NCI-H1436 treated with DMSO at 0.1 percent for 48 hours (cell line): ENCODE measurements at places on chromosomes 7 and 10.

DNA sequence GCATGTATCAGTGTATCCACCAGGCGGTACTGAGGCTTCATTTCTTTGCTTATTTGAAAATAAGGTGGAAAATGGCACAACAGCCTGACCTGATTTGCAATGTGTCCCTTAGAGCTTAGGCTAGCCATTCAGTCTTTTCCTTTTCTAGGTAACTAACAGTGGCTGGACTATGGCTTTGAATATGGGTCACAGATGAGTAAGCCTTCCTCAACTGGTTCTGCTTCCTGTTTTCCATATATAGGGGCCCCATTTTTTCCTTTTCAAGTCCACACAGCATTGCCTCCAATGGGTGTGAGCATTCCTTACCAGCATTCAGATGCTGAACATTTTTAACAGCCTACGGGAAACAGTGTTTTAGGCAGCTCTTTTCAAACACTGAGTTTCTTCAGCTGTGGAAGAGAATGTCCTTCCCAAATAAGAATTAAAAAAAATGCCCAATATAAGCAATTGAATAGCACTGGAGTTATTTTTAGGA, 3.9 kb upstream of the ITGB1 start:
- no peak for DNase-seq

- no peak for DNase-seq
Observed at GRCh38 chr7:48466713-48467112, 295.5 kb downstream of the ABCA13 start.

- DNase-seq, result no peak
Observed at GRCh38 chr10:71774916-71775702, 1.8 kb upstream of the VSIR start.

DNA sequence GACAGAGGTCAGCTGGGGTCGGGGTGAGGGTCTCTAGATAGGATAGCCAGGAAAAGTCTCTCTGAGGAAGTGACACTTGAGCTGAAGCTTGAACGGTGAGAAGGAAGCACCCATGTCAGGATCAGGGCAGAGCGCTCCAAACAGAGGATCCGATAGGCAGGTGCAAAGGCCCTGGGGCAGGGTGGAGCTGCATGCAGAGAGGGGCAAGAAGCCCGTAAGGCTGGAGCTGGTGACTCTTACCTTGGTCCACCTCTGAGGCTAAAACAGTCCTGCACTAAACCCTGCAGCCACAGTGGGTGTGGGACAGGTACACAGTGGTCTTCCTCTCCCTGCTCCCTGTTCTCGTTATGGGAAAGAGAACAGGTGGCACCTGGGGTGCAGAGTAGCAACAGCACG, 5.8 kb upstream of the C10orf71 start:
- DNase-seq, result no peak

- DNase-seq, result no peak
Observed at GRCh38 chr10:33126742-33127141, 168.7 kb upstream of the ITGB1 start.

DNA sequence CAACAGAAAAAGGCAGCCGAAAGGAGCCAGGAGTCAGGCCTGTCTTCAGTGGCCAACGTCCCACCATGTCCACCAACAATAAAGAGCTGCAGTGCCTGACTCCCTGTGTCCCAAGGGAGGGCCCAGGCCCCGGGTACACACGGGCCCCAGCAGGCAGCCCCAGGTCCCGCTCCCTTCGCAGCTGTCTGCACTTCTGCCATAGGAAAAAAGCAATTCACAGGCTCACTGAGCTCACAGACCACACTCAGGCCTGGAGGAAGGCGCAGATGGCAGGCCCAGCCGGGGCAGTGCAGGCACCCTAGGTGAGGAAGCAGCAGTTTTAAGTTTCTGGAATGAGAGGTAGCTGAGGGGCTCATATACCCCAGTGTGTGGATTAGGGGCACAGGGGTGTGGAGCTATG, 100.5 kb downstream of the PRKAG2 start:
- no peak for DNase-seq

DNA sequence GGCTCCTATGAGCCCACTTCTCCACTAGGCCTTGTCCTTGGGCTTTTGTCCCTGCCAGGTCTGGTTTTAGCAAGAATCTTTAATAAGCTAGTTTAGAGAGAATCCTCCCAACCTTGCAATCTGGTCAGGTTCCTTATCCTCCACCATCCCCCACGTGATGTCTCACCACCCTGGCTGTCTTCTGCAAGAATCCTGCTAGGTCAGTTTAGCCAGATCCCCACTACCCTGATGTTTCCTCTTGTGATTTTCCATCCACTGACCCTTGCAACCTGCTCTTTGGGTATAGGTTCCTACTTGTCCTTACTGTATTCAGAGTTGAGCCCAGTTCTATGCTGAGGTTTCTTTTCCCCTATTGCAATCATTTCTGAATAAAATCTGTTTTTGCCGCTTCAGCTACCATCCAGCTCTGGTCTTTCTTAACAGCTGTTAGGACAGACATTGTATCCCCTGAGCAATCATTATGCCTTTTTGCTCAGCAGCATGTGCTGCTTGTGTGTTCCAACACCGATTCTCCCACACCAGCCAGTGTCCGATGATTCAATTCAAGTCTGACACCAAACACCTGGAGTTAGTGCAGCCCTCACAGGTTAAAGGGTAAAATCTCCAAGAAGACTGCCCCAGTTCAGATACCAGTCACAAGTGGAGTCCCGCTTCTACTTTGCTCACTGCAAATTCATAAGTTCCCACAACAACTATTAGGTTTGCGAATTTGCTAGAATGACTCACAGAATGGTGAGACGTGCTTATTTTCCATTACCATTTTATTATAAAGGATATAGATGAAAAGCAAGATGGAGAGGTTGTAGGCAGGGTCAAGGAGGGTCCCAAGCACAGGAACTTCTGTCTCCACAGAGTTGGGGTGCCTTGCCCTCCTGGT, 62.2 kb upstream of the ADCY1 start:
- DNase-seq, result no peak

DNA sequence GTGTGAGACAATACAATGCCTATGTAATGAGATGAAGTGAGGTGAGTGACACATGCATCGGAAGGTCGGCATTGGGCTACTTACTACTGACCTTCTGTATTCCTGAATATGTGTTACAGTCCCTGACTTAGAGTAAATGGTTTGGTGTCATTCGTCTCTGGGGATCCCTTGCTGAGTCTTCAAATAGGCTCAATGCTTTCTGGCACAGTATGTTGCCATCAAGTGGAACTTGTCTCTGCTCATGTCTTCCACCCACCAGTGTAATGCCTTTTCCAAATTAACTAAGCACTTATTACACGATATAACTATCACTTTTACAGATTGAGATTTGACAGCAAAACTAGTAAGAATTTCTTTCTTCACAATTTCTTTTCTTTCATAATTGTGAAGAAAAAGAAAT, 10.9 kb downstream of the CUL2 start:
- no peak for DNase-seq

DNA sequence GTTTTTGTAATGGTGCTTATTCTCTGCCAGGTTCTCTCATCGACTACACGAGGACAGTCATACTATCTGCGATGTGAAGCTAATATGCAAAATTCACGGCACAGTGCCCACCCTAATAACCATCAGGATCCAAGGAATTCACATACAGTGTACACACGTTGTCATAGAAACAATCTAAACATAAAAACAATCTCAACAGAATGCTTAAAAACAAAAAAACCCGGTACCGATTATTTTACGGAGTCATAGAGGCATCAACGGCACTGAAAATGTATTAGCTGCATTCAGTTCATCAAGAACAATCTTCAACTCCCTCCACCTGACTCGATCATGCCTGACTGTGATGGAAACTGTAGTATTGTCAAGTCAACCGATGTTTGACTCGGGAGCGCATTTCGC, 628 bp downstream of the MRPS33 start:
- no peak for DNase-seq

DNA sequence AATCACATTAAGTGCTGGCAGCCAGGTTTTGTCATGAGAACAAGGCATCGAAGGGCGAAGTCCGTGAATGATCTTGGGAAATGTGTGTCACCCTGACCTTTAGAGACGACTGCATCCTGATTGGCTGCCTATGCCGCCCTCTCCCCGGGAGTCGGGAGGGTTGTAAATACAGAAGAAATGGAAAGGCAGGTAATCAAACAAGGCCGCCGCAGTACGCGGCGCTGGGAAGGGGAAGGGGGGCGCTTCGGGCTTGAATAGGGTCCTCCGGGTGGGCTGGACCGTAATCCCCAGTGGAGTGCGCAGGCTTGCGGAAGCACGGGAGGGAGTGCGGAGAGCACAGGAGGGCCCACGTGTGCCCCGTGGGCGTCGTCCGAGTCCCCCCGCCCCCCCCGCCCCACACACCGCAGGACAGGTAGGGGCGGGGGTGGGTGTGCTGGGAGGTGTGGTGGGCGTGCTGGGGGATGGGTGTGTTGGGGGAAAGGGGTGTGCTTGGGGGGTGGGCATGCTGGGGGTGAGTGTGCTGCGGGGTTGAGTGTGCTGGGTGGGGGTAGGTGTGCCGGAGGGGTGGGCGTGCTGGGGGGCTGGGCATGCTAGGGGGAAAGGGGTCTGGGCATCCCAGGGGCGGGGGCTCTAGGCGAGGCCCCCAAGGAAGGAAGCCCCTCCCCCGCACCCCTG, 169.4 kb downstream of the ARHGAP12 start:
- no peak for DNase-seq

GRCh38 chr10:126208726-126209302, 179.5 kb downstream of the ADAM12 start:
- no peak for DNase-seq

DNA sequence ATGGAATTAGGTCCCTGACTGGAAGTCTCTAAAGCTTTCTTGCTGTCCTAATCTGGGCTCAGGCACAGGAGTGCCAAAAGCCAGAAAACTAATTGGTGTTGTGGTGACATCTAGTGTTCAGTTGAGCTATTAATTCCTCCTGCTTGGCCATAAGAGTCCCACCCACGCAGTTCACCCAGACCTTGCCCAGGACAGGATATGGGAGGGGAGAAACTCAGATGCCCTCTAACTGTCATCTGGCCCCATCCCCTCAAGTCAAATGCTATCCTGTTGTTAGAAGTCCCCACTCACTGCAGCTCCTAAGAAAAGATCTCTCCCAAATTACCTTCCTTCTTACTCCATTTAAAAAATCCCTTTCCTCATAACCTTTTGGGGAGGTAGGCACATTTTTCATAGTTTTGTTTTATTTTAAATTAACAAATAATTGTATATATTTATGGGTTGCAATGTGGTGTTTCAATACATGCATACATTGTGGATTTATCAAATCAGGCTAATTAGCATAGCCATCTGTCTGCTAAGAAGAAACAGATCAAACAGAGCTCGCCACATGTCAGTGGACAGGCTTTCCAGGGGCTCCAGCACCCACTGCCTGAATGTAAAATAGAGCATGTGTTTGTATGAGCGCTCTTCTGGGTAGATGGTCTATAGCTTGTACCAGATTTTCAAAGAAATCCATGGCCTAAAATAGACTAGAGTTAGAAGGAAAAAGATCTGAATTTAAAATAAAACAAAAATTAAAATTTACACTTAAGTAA, 84.0 kb downstream of the GSAP start:
- DNase-seq, result peak; percentile 41

DNA sequence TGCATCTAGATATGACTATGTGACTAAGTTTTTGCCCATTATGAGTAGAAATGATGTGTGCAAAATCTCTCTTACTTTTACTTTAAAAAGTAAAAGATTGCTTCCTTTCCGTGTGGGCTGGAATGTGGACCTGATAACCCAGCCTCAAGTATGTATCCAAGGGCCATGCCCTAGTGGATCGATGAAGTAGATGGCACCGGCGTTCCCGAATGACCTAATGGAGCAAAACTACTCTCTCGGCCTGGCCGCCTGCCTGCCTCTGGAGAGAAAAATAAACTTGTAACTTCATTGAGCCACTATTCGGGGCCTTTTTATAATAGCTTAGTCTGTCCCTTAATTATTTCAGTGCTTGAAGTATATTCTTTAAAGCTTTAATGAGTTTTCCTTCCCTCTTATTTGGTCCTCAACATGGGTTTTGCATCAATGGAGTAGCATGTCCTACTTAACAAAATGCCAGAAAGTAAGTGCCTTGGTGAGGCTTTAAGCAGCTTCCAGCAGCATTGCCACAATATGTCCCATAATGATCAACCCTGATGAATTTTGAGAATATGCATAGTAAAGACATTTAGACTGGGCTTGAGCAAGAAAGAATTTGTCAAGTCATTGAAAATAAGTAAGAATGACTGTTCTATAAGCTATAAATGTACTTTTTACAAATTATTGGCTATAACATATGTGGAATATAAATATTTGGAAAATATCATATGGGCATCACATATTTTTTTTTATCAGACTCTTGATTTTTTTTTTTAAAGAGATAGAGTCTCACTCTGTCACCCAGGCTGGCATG, 61.4 kb downstream of the PLXDC2 start:
- DNase-seq, result no peak

GRCh38 chr10:92200564-92200963, 90.3 kb downstream of the CPEB3 start:
- no peak for DNase-seq

DNA sequence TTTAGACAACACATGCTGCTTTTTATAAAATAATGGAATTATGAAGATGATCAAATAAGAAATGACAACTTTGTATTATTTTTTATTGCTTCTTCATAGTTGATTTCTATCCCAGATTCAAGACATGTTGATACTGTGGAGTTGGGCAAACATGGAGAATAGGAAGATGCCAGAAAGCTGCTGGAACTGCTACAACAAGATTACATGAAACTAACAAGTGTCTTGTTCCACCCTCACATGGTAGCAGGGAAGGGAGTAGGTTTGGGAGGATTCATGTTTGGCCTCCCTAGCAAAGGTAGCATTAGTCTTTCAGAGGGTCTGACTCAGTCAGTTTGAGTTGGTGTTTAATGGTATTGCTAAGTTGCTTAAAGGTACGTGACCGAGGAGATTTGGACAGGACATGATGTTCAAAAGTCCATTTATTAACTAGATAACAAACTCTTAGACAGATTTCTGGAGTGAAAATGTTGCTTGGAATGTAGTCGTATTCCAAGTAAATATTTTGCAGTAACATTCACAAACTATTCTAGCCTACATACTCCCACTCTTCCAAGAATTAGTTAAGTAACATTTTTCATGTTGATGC, 33.1 kb downstream of the PRR15 start:
- DNase-seq, result no peak

GRCh38 chr7:147412109-147412508, 1178.5 kb upstream of the C7orf33 start:
- no peak for DNase-seq

DNA sequence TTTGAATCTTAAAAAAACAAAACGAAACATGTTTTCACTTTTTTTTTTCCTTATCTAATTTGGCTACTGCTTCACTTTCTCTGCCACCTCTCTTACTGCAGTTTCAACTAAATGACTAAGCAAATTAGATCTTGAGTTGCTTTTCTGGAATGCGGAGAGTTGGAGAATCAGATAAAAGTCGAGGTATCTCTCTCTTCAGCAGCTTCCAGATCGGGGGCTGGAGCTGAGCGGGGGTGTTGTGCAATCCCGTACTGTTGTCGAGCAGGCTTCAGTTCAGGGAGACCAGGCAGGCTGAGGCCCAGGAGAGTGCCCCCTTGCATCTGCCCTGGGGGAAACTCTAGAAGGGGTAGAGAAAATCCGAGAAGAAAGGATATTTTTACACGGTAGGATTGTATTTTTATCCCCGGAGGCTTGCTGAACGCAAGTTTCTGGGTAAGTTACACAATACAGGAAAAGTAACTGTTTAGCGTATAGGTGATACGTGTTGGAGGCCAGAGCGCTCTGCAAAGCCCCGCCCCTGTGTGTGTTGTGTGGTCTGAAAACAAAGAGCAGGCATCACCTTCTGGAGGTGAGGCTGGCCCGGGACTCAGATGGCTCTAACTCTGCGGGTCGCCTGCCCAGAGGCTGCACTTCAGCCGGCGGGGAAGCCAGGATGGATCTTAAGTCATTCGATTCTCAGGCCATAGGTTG, 116.6 kb downstream of the KLF6 start:
- DNase-seq, result no peak

GRCh38 chr10:14126697-14127440, 203.9 kb downstream of the FRMD4A start:
- DNase-seq, result no peak
